ENCODE measurements at places on chromosomes 5 and 9.

- no peak for DNase-seq
Observed at GRCh38 chr9:134944351-134944802, 26.7 kb upstream of the FCN1 start.

DNA sequence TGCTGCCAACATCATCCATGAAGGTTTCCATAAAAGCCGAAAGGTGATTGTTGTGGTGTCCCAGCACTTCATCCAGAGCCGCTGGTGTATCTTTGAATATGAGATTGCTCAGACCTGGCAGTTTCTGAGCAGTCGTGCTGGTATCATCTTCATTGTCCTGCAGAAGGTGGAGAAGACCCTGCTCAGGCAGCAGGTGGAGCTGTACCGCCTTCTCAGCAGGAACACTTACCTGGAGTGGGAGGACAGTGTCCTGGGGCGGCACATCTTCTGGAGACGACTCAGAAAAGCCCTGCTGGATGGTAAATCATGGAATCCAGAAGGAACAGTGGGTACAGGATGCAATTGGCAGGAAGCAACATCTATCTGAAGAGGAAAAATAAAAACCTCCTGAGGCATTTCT, 10.1 kb downstream of the TLR4 start:
- peak; percentile 7 for DNase-seq

DNA sequence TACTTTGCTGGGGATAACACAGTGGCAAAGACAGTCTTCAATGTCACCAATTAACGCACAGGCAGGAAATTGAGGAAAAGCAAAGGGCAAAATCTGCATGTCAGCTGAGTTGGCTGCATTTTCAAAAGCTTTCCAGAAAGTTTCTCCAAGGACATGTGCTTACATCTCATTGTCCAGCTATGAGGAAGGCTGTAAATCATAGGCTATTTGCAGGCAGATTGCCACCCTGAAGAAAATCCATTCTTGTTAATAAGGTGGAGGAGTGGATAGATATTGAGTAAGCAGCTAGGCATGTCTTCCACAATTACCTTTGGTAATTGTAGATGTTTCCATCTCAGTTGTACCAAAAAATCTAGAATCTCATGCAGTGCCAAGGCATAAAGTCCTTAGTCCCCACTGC, 278.0 kb upstream of the NUDT12 start:
- DNase-seq: no peak

- DNase-seq: no peak
Observed at GRCh38 chr9:35464141-35465025, 25.5 kb upstream of the RUSC2 start.

- no peak for DNase-seq
Observed at GRCh38 chr5:42851481-42851880, 39.8 kb upstream of the SELENOP start.

DNA sequence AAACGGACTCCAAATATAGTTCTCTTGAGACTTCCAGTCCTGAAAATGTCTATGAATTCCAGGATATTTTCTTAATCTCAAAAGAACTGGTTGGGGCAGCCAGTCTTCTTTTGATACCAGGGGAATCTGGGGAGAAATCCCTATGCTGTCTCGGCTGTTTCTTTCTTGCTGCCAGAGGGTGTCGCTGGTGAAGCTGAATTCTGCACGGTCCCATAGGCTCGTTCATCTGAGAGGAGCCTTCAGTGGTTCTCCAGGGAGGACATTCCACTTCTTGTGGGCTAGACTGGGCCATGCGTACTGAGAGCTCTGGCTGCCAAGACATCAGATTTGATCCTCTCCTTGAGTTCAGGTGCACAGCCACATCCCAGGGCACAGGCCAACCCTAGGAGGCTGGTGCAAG, 155.0 kb upstream of the CLINT1 start:
- no peak for DNase-seq

GRCh38 chr9:38380872-38381534, 11.5 kb upstream of the ALDH1B1 start:
- no peak for DNase-seq

GRCh38 chr9:37913480-37914153, 9.7 kb upstream of the SLC25A51 start:
- peak; percentile 45 for DNase-seq

DNA sequence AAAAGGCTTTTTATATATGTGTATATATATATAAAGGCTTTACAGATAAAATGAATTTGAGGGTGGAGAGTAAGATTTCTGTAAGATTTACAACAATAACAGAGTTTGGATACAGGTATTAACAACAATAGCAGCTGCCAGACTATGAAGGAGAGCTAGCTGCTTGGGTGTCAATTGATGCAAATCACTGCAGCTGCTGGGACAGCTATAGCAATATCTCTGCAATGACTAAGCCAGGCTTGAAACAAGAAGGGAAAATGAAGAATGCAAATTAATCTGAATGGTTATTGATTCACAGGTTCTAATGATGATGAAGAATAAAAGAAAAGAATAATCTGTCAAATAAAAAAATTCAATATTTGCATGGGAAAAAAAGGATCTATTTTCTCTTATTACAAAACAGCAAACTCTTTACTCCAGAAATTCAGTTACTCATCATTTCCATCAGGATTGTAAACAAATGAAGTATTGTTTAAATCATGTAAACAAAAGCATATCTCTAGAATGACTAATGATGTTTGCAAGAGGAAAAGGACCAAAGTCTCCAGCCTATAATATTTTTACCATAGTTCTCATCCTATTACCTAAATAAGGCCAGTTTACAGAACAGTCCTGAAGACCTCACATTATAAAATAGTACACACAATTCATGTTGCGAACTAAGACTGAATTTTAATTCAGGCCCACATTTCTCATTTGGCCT, 219.0 kb downstream of the HTR1A start:
- no peak for DNase-seq

GRCh38 chr5:98982880-98983279, 54.1 kb upstream of the CHD1 start:
- no peak for DNase-seq

- no peak for DNase-seq
Observed at GRCh38 chr9:86997156-86997555, 49.9 kb upstream of the GAS1 start.

DNA sequence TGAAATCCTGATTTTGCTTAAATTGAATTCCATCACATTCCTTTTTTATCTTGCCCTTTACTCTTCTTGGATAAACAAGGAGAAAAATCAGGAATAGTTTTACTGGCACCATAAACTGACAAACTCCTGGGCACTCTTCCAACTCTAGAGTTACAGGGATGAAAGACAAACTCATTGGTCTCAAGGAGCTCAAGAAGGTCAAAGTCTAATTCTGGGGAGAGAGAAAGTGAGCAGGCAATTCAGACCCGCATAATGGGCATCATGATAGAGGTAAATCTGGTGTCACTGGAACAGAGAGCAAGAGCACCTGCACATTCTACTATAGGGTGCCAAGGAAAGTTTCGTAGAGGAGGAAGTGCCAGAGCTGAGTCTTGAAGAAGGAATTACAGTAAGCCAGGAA, 64.8 kb downstream of the GRIN3A start:
- no peak for DNase-seq

DNA sequence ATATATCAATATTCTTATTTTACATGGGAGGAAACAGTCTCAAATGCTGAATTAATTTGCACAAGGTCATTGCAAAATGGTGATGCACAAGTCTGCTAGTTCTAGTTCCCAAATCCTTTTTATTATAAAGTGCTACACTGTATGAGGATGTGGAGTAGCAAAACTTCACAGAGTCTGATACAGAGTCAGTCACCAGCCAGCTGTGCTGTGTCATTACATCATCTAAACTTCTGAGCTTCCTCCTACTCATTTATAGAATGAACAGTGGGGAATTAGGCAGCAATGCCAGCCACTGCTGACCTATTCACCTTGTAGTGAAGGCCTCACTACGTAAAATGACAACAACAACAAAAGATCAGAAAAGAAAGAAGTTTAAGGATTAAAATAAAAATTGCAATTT, 357.8 kb downstream of the TMEM167A start:
- no peak for DNase-seq

- DNase-seq: no peak
Observed at GRCh38 chr9:136975644-136976043, 1.7 kb upstream of the PTGDS start.

DNA sequence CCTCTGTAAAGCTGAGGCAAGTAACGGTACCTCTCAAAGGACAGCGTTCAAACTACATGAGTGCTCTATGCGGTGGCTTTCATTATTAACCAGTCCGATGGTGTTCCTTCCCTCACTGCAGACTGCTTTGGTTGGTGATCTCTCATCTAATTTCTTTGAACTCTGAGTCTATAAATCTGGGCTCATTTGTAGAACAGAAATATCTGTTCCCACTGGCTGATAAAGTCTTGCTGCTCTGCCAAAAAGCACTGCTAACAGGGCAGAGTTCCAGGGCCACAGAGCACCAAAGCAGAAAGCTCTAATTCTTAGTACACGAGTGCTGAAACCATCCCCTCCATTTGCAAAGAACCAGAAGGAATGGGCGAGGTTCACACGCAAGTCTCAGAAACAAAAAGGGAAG, 81.9 kb downstream of the MED27 start:
- DNase-seq: no peak

GRCh38 chr9:120187758-120188157, 392.2 kb downstream of the CDK5RAP2 start:
- DNase-seq: no peak

DNA sequence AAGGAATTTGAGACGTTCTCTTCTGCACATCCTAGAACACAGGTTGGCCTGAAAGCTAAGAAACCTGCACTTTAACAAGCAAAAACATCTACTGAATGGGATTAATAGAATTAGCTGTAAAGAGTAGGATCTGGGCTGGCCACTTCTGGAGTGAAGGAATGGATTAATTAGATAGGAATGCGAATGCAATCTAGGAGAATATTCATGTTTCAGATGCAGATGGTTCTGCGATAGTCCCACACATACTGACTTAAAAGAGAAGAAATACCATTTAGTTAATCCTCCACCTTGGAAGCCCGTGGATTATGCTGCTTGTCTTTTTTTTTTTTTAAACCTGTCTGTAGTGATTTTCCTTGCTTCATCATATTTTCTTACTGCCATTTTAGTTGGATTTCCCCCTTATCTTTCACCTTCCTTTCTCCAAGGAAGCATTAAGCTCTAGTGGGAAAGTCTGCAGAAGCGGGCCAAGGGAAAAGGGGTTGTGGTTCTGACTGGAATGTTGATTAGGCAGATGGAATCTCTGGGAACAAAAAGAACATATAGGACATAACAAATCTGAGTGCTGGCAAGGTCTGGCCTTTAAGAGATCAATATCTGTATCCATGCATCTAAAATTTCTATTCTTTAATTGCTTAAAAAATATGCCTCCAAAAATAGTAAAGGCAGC, 152.4 kb downstream of the ALDH1A1 start:
- DNase-seq: no peak

GRCh38 chr9:113525205-113525604, 61.7 kb downstream of the RGS3 start:
- no peak for DNase-seq

GRCh38 chr5:40871177-40871576, 30.0 kb downstream of the CARD6 start:
- DNase-seq: no peak

- no peak for DNase-seq
Observed at GRCh38 chr9:27142299-27142930, 33.4 kb downstream of the TEK start.

DNA sequence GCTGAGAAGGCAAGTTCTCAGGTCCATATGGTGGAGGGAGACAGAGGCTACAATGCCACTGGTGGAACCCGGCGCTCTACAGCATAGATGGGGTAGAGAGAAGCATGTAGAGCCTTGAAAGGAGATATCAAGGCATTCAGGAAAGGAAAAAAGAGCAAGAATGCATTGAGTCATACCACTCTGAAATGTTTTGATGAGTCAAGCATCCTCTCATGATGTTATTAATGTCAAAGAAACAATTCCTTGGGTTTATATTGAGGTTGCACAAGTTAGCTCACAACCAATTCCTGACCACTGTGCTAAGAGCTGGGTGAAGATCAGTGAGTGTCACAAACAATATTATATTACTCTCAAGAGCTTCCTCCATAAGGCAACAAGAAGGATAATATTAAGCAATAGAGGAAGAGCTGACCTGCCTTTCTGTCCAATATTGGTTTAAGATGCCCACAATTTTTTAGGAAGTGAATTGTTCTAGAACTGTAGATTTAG, 178.0 kb downstream of the RFK start:
- DNase-seq: no peak

- DNase-seq: no peak
Observed at GRCh38 chr9:135155396-135155795, 67.9 kb downstream of the OLFM1 start.

DNA sequence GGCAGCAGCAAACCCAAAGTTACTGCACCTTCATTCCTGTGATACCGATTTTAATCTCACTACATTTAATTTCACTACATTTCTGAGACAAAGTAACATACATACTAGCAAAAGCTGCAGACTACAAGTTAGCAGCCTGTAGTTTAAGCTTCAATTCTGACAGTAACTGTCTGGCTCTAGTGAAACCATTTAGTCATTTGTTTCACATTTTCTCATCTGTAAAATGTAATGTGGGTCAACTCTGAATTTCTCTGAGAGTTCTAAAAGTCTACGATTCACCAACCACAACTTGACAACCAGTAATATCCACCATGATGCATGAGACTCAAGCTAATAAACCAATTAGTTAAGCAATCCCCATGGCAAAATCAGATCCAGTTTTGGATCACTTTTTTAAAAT, 408.9 kb downstream of the PDE4D start:
- DNase-seq: no peak

GRCh38 chr9:72144756-72145492, 4.3 kb upstream of the GDA start:
- no peak for DNase-seq

GRCh38 chr5:145983446-145983845, 47.1 kb downstream of the SH3RF2 start:
- DNase-seq: no peak

GRCh38 chr9:75623462-75623861, 267.0 kb upstream of the PCSK5 start:
- DNase-seq: no peak

DNA sequence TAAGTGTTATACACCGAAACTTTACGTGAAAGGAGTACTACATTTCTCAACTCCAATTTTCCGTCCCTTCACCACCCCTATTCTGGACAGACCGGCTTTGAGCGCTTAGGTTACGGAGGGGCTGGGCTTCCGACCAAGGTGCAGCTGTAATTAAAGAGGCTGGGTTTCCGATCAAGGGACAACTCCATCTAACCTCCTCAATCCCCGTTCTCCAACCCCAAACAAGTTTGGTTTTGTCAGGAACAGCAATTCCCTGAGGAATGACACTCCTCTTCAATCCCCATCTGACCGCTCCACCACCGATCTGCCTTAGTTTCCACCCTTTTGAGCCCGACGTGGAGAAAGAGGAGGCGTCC, 577 bp downstream of the TUT7 start:
- no peak for DNase-seq
